ENCODE measurements at places on chromosomes 6 and 20.
A peak's percentile ranks its signal among the peaks of the same experiment; 100 is the strongest.

GRCh38 chr6:38776515-38776914, 61.4 kb downstream of the DNAH8 start:
- DNase-seq = peak; percentile 72

GRCh38 chr20:33789109-33789857, 21.9 kb upstream of the CHMP4B start:
- DNase-seq = no peak

DNA sequence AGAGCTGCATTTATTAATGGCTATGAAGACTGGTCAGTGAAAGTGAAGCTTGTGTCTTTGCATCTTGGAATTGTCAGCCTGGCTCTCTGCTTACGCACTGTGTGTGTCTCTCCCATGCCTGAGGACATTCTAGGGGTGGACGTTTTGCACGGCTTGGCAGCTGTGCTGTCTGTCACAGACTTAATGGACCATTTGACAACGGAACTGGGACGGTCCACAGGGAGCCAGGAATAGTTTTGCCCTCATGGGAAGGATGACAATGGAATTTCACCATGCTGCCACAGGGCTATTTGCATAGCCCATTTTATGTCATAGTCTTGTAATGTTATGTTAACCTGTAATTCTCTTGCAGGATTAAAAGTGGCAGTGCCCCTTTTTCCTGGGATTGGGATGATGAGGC, 44.7 kb downstream of the OR2B6 start:
- DNase-seq = no peak

DNA sequence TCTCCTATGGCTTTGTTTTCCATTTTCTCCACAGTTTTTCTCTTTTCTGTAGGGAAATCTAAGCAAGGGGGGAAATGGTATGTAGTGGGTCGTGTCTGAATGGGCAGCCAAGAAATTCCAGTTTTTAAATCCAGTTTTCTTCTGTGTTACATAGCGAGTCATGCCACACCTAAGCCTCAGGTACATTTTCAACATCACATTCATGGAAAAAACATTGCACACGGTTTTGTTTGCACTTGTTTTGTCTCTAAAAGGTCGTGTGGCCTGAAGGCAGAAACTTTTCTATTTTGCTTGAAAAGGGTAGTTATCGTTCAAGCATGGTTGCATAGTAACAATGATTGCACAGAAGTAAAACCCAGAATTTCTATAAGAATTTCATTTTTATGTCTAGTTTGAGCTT, 70.5 kb downstream of the MOXD1 start:
- DNase-seq = no peak

DNA sequence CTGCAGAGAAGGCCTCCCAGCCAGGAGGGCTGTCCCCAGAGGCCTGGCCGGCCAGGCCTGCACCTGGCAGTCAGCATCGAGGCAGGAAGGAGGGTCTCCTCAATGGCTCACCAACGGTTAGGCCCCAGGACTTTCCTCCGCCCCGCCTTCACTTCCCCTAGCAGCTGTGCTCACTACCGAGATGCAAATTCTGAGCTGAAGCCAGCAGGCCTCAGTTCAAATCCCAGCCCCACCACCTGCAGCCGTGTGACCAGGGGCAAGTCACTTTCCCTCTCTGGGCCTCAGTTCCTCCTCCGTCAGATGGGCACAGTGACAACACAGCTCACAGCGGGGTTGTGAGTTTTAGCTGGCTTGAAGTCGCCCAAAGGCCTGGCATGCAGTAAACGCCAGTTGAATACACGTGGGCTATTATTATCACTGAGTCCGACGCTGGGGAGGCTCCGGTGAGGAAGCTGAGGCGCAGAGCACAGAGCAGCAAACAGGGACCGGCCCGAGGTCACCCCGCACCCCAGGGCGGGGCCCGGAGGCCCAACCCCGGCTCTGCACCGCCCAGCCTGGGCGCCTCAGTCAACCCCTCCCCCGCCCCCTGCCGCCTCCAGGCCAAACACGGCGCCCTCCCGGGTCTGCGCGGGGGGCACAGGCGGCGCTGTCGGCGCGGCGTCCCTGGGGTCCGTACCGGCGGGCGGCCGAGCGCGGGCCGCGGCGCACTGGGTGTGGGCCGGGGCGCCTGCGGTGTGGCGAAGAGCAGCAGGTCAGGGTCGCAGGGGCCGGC, 671 bp downstream of the E2F1 start:
- DNase-seq = no peak

- no peak for DNase-seq
These were observed 57.4 kb upstream of the CEP85L start for GRCh38 chr6:118708744-118709143.

GRCh38 chr20:671252-672030, 4.2 kb downstream of the SCRT2 start:
- DNase-seq = no peak

GRCh38 chr6:5746053-5746758, 260.5 kb downstream of the NRN1 start:
- peak; percentile 32 for DNase-seq

DNA sequence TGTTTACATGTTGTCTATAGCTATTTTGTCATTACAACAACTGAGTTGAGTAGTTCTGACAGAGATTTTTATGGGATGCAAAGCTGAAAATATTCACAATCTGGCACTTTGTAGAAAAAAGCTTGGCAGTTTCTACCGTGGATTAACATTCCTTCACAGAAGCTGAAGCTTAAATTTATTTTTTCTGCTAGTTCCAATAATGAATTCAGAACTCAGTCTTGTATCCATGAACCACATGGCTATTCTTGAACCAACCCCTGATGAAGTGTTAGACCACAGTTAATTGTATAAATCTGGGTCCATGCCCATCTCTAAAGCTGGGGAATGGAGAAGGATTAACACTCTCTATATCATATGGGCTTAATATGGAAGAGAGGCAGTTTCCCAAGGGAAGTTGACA, 743.8 kb upstream of the FLRT3 start:
- DNase-seq = no peak

GRCh38 chr20:4560667-4561066, 161.0 kb upstream of the PRND start:
- no peak for DNase-seq

DNA sequence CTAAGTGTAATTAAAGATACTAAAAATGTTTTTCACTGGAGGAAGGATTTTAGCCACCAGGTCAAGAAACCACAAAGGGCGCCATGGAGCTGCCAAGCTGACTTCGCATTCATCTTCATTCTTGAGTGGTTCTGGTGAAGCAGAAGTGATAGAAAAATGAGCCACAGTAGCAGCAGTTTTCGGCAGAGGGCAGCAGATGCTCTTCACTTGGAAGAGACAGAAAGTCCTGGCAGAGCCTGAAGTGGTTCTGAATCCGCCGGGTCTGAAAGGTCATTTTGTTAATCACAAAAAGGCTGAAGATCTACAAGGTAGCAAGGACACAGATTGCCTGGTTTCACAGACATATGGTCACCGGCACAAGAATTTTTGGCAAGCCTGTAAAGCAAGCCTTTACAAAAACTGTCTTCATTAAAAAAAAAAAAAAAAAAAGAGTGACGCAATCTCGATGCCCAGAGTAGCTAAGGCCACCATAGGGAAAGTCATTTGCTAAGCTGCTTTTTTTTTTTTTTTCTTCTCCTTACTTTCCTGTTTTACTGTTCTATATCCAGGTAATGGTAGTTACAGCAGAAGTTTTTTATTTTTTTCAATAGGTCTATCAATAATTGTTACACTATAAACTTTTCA, 345.1 kb upstream of the AGPAT4 start:
- DNase-seq = peak; percentile 79

DNA sequence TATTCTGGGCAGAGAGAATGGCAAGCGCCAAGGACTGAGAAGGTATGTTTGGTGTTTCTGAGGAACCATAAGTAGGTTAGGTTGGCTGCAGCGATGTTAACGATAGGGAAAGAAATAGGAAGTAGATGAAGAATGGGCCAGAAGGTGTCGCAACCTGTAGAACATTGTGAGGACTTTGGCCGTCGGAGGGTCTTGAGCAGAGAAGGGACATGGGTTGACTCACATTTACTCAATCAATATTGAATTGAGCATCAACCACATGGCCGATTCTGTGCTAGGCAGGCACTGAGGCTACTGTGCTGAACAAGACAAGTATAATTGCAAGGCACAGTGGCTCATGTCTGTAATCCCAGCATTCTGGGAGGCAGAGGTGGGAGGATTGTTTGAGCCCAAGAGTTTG, 26.8 kb upstream of the RPN2 start:
- no peak for DNase-seq

DNA sequence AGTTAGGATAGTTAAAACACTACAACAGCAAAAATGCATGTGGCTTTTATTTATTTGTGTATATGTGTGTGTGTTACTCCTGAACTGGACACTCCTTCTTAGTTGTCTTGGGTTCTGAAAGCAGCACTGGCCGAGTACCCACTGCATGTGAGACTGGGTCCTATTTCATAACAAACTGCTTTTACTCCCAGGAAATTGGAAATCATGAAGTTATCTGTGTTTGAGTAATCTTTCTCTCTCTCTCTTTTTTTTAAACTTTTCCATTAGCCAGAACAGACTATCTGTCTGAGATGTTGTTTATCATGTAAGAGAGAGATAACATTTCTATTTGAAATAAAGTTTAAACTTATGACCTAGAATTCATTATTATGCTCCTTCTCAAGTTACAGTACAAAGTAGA, 110.4 kb downstream of the LIN28B start:
- no peak for DNase-seq

GRCh38 chr6:163397326-163397725, 17.2 kb upstream of the QKI start:
- no peak for DNase-seq

- no peak for DNase-seq
These were observed 308.2 kb upstream of the THEMIS start for GRCh38 chr6:128208851-128209580.

- DNase-seq = no peak
These were observed 11.2 kb downstream of the FAM120B start for GRCh38 chr6:170317718-170318117.

GRCh38 chr6:134683783-134684422, 266.0 kb downstream of the ALDH8A1 start:
- no peak for DNase-seq

GRCh38 chr6:105746130-105746505, 340.0 kb upstream of the PRDM1 start:
- no peak for DNase-seq

DNA sequence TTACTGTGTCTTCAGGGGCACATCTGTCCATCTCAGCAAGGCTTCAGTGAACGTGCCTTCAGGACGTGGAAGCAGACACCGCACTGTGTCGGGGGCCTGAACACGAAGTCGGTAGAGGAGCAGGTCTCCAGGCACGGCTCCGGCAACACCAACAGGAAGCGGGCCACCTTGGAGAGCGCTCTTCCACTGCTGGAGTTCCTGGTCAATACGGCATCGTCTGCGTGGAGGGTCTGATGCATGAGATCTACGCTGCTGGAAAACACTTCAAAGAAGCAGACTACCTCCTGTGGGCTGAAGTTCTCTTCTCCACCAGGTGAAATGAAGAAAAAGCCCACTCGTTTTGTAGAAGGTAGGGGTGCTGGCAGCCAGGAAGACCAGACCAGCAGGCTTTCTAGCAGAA, 69.3 kb upstream of the SLCO4A1 start:
- DNase-seq = no peak

DNA sequence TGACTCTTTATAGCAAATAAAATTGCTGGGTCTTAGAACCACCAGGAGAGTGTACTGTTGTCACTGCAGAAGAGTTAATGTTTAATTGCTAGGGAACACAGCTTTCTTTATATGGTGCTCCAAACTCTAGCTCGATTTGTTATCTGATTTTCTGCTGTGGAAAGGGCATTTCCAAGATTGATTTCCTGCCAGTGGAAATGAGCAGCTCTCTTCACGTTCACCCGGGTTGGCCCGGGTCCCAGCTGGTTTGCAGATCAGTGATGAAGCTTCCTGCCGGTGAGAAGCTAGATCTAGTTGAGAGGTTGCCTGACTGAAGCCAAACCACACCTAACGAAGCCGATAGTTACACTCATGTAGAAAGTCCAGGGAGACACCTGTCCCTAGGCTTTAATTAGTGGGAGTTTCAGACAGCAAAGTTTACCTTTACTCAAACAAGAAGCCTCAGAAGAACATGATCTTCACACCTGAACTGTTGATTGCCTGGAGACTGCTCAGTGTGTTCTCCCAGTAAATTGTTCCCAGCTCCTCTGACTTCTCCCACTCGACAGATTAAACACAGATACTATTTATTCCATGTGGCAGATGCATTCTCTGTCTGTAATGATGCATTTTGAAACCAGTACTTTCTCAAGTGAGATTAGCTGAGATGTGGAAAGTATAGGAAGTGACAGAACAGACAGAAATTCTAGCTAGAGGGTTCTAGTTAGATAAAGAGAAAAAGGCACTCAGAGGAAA, 27.8 kb downstream of the PAQR8 start:
- DNase-seq = no peak

DNA sequence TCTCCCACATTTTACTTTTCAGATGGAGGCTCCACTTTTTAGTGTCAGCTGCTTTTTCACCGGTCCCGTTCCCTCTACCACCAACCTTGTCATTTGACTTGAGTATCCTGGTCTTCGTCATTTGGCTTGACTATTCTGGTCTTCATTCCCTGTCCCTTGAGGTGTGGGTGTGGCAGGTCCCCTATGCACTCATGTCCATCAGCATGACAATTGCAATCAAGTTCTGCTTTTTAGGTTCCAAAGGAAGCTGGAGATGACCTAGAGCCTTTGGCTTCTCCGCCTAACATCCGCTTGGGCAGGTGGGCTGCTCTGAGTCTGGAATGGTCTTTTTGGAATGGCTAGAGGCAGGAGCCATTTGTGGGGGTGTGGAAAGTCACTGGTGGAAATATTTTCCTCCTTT, 99.8 kb upstream of the MLN start:
- DNase-seq = no peak

GRCh38 chr6:18324706-18325042, 60.3 kb upstream of the DEK start:
- DNase-seq = no peak

- DNase-seq = peak; percentile 82
These were observed 177.9 kb downstream of the TFAP2C start for GRCh38 chr20:56806952-56807517.

GRCh38 chr20:57879779-57880570, 170.2 kb upstream of the PMEPA1 start:
- DNase-seq = no peak

GRCh38 chr6:56685994-56686393, 43.3 kb upstream of the DST start:
- no peak for DNase-seq

GRCh38 chr6:107032051-107032450, 4.1 kb downstream of the MTRES1 start:
- no peak for DNase-seq

Data from NCI-H524 (cell line).